ENCODE measurements at places on chromosomes 1 and 21.

DNA sequence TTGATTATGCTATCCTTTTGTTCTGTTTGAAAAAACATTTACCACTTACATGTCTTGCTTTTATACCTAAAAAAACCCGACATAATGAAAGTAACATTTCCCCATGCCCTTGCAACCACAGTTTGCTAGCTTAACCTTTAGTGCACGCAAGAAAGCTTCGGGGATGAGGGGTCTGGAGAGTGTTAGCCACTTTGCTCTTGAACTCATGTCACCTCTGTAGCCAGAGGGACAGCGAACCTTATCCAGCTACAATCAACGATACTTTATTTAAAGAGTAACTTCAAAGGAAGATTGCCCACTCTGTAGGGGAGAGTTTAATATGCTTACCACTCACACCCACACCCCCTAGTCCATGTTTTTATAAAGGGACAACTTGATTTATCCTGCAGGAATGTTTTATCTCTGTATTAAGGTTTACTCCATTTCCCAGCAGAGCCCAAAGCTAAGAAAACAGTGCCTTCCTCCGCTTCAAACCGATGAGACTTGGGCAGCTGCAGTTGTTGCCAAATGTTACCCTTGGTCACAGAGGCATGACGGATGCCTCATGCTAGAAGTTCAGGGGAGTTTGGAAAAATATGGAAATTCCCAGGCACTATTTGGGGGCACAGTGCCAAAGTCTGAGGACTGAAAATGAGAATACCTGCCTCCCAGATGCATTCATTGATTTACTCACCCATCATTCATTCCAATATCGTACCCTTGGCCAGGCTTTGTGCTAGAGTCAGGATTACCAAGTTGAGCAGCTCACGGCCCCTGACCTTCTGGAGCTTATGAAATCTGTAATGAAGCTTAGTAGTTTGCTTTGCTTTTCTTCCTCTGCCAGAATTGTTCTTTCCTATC, 61.4 kb upstream of the VCAM1 start:
- H3K4me1 ChIP-seq, result peaks cover 1% of the 10 kb centered on the region
- no peak for DNase-seq
- H3K27me3 ChIP-seq, result no peaks in the 10 kb centered on the region
- no peak overlapping the region for H3K27ac ChIP-seq

DNA sequence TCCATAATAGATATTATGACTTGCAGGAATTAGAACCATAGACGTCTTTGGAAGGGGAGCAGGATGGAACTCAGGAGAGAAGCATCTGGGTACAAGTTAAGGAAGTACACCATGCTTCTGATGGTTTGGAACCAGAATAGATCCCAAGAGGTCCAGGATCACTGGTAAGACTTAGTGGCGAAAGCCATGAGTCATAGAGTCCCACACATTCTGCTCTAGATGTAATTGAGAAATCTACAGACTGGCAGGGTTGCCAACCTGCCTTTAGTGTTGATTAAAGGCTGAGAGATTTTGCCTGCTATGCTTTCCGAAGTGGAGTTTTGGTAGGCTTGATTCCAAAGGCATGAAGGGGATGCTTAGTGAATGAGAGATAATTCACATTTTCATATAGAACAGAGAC, 57.1 kb upstream of the C1orf87 start:
- H3K4me1 ChIP-seq, result no peaks in the 10 kb centered on the region
- H3K27me3 ChIP-seq, result no peaks in the 10 kb centered on the region
- no peak overlapping the region for H3K27ac ChIP-seq
- H3K36me3 ChIP-seq, result no peaks in the 10 kb centered on the region
- no peak for DNase-seq

- no peak overlapping the region for H3K27ac ChIP-seq
- DNase-seq, result no peak
- no peaks in the 10 kb centered on the region for H3K27me3 ChIP-seq
- peak overlapping the region; percentile 53 for H3K4me3 ChIP-seq
- peaks cover 11% of the 10 kb centered on the region for H3K36me3 ChIP-seq
These were observed 546 bp downstream of the ELOVL1 start for GRCh38 chr1:43367026-43367903.

DNA sequence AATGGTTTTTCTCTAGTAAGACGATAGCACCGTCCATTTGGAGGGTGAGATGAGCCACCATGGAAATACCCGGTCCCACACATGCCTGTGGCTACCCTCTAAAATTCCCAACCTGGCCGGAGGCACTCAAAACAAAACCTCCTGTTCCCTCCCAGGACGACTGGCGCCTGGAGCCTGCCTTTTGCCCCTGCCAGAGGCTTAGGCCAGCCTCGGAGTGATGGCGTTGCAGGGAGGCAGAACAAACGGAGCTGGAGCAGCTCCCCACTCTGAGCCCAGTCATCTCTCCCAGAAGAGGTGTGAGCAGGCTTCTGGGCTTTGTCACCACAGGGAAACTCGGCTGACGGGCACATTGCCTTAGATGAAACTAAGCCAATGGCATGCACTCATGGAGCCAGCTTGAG, 213.7 kb upstream of the HOOK1 start:
- H3K27me3 ChIP-seq, result no peaks in the 10 kb centered on the region
- DNase-seq, result no peak
- H3K36me3 ChIP-seq, result no peaks in the 10 kb centered on the region
- no peak overlapping the region for H3K4me3 ChIP-seq
- no peak overlapping the region for H3K27ac ChIP-seq
- H3K4me1 ChIP-seq, result no peaks in the 10 kb centered on the region
